Central memory CD8-positive, alpha-beta T cell (primary cell): ENCODE measurements at places on chromosomes 3 and 15.

DNA sequence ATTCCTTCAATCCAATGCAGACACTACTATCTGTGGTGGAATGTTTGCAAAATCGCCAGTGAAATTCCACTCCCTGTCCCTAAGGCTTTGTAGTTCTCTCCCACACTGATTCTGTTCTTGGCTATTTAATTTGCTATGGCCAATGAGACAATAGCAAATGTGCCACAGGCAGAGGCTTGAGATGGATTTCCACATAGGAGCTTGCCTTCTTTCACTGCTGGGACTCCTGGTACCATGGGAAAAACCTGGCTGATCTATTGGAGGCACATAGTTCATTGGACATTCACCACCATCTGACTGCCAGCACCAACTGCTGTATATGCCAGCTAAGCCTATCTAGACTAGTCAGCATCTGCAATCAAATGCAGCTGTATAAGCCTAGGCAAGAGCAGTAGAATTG, 103.8 kb downstream of the NR1D2 start:
- DNase-seq: no peak

DNA sequence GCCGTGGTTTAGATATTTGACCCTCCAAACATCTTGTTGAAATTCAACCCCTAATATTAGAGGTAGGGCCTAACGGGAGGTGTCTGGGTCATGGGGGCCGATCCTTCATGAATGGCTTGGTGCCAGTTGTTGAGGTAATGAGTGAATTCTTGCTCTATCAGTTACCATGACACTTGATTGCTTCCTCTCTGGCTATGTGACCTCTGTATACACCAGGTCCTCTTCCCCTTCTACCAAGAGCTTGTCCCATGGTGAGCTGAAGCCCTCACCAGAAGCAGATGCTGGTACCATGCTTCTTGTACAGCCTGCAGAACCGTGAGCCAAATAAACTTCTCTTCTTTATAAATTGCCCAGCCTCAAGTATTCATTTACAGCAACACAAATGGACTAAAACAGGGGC, 41.8 kb upstream of the TIPARP start:
- DNase-seq: no peak

GRCh38 chr3:150370122-150370602, 37.9 kb upstream of the TSC22D2 start:
- no peak for DNase-seq

DNA sequence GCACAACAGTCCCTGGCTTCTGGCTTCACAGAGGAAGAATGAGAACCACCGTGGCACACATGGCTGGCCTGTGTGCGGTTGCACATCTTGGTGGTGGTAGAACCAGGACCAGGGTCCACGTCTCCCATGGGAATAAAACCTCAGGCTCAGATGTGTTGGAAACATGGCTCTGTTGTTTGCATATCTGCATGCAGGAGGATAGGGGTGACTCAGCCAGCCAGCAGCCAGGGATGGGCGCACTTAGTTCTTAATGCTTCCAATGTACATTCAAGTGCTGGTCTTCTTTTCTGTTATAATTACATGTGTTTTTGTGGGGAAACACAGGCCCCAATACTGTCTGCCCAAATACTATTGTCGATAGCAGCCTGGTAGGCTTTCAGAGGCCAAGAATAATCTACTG, 35.8 kb upstream of the BCL2L10 start:
- no peak for DNase-seq

DNA sequence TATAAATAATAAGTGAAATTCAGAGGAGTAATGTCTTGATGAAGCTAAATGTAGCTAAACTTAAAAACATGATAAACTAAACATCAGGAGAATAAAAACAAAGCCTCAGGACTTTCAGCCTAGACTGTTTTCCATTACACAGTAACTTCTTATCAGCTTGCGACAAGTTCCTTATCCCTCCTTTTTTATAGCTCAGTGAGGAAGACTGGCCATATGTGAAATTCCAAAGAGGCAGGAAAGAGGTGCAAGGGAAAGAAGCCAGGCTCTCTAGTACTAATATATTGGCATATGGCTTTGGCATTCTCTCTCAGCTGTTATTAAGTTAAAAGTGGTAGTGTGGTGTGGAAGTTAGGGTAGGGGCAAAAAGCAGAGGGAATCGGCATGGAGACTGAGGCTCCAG, 4.4 kb downstream of the COX17 start:
- no peak for DNase-seq
